ENCODE measurements at places on chromosomes 2 and 18. TPM values are rescaled to one million over a fixed set of nuclear protein-coding genes. Genes with fewer than 3 reads are reported as not detected.

Gene NT5C1B
- not detected for total RNA-seq

Gene YWHAQ
- total RNA-seq: 238 TPM

Gene C1QL2
- total RNA-seq: not detected

Gene FER1L5
- total RNA-seq: 1.4 TPM

Gene CHRNA1
- total RNA-seq: 0.14 TPM
